ENCODE measurements at places on chromosomes 7 and 10.
A peak's percentile ranks its signal among the peaks of the same experiment; 100 is the strongest.

DNA sequence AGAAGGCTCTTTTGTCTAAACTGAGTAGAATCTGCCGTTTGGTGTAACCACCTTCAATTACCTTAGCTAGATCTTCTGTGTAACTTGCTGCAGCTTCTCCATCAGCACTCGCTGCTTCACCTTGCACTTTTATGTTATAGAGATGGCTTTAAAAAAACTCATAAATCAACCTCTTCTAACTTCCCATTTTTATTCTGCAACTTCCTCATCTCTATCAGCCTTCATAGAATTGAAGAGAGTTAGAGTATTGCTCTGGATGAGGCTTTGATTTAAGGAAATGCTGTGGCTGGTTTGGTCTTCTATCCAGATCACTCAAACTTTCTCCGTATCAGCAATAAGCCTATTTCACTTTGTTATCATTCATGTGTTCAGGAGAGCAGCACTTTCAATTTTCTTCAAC lies 1131.9 kb upstream of the CELF2 start:
- no peak for DNase-seq

DNA sequence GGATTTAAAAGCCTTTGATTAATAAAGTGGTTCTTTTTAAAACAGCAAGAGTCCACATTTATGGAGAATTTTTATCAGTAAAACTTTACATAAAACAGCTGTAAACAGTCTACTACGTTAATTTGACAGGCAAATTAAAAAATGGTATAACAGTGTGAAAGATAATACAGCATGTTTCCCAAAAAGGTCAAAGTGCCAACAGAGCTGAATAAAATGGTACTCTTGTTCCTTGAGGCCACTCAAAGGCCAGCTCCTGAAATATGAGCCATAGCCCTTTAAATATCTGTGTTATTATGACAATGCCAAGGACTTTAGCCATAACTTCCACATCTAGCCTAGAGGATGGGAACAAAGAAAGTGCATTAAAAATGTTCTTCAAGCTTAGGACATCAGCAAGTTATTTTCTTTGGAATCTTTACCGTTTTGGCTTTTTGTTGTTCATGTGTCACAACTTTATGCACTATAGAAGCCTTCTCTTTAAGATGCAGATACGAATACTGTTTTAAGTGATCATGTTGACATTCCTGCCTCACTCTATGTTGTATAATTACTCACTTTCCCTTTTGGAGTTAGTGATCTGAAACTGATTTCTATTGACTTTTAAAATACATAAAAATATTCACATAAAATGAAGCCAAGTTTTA lies 165.6 kb downstream of the RNLS start:
- no peak for DNase-seq

GRCh38 chr7:13920053-13920697 lies 69.3 kb downstream of the ETV1 start:
- DNase-seq, result peak; percentile 91

- no peak for DNase-seq
Measured at GRCh38 chr7:144508702-144509101, 105.2 kb upstream of the NOBOX start.

GRCh38 chr7:101418694-101419093 lies 56.0 kb downstream of the COL26A1 start:
- no peak for DNase-seq

DNA sequence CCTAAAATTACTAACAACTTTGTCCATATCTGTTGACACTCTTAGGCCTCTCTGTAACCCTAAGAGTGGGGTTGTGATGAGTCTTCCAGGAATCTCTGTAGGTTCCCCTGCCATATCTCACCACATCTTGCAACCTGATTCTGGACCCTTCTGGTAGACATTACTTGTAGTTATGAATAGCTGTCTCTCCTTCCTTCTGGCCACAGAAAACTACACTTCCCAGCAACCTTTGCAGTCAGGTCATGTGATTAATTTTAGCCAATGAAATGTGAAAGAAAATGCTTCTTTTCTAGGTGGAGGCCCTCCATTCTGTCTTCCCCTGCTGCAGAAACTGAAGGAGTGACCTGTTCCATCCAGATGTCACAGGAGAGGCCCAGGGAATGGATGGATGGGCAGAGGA lies 147.6 kb upstream of the AOAH start:
- no peak for DNase-seq

DNA sequence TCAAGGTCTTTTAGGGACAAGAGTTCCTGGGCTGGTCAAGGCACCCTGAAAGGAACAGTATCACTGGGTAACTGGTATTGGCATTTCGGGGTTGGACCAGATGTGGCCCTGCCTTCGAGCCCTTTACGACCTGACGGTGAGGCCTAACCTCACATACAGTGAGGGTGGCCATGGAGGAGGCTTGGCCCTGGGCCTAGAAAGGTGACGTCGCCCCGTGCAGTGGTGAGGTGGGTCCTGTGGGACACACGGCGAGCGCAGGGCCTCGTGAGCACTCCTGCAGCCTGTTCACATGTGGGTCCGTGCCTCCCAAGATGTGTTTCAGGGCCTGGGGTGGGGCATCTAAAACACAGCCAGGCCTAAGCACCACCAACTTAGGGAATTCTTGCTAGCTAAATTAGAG lies 36.1 kb downstream of the CRHR2 start:
- DNase-seq, result no peak

- DNase-seq, result no peak
Measured at GRCh38 chr7:27064661-27065060, 31.1 kb downstream of the HOXA1 start.

DNA sequence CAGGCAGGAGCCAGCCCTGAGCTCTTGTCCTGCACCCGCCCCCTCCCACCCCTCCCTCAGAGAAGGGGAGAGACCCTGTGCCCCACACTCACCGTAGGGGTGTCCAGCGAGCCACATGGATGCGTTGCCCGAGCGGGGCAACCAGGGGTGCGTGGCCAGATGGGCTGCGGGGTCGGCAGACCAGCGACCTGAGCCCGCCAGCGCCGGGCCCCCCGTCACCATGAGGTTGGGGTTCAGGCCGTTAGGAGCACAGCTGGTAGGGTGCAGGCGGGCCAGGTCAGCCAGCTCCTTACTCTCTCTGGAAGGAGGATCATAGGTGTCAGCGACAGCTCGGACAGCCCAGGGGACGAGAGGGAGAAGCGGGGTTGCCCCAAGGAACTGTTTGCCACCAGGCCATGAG lies 46.4 kb downstream of the TNRC18 start:
- DNase-seq, result no peak

- DNase-seq, result peak; percentile 3
Measured at GRCh38 chr10:89217057-89217990, 10.2 kb upstream of the CH25H start.

- no peak for DNase-seq
Measured at GRCh38 chr7:69620063-69620462, 21.8 kb downstream of the AUTS2 start.

GRCh38 chr7:27189997-27190748 lies 5.1 kb upstream of the HOXA11 start:
- no peak for DNase-seq

DNA sequence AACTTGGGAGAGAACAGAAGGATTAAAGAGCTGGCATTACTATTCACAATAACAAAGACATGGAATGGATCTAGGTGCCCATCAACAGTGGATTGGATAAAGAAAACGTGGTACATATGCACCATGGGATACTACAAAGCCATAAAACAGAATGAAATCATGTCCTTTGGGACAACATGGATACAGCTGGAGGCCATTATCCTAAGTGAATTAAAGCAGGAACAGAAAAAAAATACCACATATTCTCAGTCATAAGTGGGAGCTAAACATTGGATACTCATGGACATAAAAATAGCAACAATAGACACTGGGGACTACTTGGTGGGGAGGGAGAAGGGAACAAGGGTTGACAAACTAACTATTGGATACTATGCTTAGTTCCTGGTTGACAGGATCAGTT lies 133.2 kb upstream of the ITGB1 start:
- DNase-seq, result no peak

GRCh38 chr10:86648704-86649427 lies 5.5 kb upstream of the OPN4 start:
- no peak for DNase-seq

GRCh38 chr10:118980135-118980865 lies 49.2 kb upstream of the NANOS1 start:
- DNase-seq, result no peak

- DNase-seq, result no peak
Measured at GRCh38 chr10:23585186-23585585, 146.3 kb downstream of the OTUD1 start.

- no peak for DNase-seq
Measured at GRCh38 chr7:98420966-98421612, 20.2 kb upstream of the BAIAP2L1 start.

GRCh38 chr7:134368851-134369544 lies 52.3 kb upstream of the SLC35B4 start:
- DNase-seq, result no peak

DNA sequence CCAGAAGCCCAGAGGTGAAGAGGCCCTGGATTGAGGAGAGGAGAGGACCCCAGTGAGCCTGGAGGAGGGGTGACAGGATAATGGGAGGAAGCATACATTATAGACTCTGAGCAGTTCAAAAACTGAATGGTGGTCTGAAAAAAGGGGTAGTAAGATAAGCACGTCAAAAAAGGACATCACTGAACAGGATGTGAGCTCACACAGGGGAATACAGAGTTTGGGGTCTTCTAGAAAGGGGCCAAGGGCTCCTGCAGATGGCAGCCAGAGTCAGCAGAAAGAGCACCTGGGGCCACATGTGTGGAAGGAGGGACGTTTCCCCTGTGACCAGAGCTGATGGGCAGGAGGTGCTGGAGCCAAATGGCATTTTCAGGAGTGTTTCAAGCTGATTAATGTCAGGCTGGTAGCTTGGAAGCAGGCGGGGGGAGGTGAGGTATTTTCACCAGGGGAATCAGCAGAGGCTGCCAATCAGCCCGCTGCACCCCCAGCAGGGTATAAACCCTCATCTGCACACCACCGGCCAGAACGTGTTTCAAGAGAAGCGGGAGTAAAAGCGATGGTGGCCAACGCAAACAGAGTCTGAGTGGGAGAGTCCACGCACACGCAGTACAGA lies 85.8 kb downstream of the TNS3 start:
- DNase-seq, result no peak

- no peak for DNase-seq
Measured at GRCh38 chr10:121593281-121594075, 4.8 kb downstream of the FGFR2 start.

GRCh38 chr10:48931188-48931587 lies 8.5 kb downstream of the LRRC18 start:
- no peak for DNase-seq

DNA sequence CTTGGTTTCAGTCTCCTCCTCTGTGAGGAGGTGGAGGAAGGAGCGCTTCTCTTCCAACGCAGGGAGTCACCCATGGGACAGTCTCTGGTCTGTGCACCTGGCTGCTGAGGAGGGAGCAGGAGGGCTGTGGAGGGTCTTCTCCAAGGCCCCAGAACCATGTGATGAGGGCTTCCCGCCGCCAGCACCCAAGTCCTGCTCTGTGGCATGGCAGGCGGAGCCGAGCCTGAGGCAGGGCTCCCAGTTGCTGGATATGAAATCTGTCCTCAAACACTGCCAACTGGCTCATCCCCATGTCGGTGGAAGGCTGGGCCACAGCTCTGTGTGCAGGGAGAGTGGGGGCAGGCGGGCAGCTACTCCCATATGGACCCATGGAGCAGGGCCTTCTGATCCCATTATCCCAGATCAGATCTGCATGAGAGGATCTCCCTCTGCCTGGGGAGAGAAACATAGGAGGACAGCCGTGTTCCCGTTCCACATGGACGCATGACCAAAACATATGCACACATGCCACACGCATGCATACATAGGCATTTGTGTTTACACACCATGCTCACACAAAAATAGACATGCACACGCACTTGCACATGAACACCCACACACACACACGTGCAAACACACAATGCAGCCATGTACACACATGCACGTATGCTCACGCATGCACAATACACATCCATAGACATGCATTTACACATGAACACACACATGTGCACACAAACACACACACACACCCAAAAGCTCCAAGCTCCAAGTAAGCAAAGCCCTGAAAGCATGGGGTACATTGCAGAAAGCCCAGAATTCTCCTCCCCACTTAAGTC lies 38.8 kb upstream of the EN2 start:
- no peak for DNase-seq

- DNase-seq, result no peak
Measured at GRCh38 chr10:511849-512191, 177.6 kb downstream of the DIP2C start.

DNA sequence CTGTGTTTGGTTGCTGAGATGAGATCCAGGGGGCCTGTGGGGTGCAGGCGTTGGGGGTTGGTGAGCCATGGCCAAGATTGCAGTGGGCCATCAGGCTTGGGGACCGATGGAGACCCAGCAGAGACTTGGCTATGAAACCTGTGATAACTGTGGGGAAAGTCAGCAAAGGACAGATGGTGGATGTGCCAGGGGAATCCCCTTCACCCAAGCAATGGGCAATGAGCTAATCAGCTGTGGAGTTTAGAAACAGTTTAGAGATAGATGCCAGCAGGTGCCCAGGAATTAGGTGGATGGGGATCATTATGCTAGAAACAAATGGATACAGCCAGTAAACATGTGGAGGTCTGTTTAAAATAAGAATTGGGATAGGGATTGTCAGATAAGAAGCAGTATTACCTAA lies 151.4 kb upstream of the FERD3L start:
- DNase-seq, result no peak

DNA sequence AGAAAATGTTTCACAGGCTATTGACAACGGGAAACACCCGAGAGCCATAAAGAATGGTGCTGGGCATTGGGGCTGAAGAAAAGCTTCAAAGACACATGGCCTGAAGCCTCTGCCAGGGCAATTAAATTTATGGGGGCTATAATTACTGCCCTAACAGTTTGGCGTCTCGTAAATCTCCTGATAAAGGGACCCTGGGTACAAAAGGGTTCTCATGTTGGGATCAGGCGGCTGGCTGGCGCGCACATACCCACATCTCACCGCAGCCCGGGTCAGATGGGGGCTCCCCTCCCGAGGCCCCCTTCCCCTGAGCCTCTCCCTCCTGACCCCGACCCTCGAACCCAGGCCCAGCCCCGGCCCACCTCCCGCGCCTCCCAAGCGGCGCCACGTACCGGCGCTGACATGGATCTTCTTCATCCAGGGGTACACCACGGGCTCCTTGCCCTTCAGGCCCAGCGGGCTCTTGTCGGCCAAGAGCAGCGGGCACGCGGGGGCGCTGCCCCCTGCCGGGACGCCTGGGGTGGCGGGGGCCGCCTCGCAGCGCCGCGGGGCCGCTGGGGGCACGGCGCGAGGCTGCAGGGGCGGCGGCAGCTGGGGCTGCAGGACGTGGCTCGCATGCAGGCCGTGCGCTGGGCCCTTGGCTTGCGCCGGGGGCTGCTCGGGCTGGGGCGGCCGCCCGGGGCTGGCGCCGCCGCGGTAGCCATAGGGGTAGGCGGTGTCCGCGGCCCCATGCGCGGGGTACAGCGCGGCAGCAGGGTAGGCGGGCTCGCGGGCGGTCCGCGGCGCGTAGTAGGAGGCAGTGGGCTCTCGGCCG lies 623 bp downstream of the HOXA4 start:
- DNase-seq, result no peak

GRCh38 chr10:48632166-48632565 lies 27.3 kb upstream of the ARHGAP22 start:
- no peak for DNase-seq

- no peak for DNase-seq
Measured at GRCh38 chr7:38839851-38840250, 69.1 kb downstream of the VPS41 start.

GRCh38 chr10:122531939-122532338 lies 28.6 kb upstream of the DMBT1 start:
- no peak for DNase-seq
